ENCODE measurements at places on chromosomes 1 and 21.
A peak's percentile ranks its signal among the peaks of the same experiment; 100 is the strongest.

- DNase-seq, result peak; percentile 24
Measured at GRCh38 chr1:64841330-64842065, 96.6 kb downstream of the RAVER2 start.

- DNase-seq, result no peak
Measured at GRCh38 chr1:89938171-89939055, 56.5 kb upstream of the ZNF326 start.

DNA sequence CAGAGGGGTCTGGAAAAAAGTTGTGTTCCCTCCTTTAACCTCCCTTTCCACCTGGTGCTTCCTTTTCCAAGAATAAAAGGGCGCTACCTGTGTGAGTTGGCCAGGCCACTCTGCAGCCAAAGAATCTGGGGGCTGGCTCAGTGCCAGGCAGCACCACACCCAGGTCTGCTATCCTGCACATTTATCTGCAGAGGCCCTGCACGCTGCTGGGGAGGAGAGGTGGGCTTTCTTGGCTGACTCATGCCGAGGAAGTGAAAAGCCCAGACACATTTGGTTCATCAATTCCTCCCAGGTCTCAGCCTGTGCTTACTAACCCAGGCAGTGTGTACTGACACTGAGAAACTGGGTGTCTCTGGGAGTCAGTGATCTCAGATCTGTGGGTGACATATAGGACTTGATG, 79.8 kb upstream of the F3 start:
- DNase-seq, result peak; percentile 95

GRCh38 chr1:42759114-42759513, 7.7 kb downstream of the P3H1 start:
- DNase-seq, result no peak

DNA sequence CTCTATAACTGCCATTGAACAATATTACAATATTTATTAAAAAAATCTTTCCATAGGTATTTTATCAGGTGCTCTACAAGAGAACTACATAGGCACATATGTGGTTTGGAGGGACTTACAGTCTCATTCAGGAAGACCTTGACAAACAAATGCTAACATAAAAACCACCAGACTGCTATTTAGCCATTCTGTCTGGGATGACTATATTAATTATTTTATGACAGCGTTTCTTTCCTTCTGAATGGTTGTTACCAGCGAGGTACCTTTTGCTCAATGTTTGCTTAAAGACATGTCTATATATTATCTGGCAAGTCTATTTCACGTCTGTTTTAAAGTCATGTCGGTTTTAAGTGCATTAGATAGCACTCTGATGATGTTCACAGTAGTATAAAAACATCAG, 69.7 kb downstream of the RUNX1 start:
- no peak for DNase-seq

GRCh38 chr1:46379996-46380395, 14.1 kb upstream of the FAAH start:
- DNase-seq, result no peak

DNA sequence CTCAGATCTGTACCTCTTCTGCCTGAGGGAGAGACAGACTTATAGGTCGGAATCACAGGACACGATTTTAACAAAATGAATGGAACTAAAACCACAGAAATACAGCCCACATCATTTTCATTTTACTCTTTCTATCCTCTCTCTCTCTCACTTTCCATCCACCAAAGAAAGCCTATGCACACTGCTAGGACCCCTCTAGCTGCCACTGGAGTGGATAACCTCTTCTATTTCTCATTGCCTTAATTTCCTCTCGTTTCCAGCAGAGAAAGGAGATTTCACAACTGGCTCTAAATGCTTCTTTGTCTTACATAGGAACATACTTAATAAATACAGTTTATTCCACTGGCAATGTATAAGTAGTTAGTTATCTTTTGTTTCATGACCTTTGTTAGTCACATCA, 867.8 kb upstream of the ADGRL4 start:
- DNase-seq, result no peak

GRCh38 chr1:168483539-168483938, 60.3 kb downstream of the XCL2 start:
- DNase-seq, result peak; percentile 71

- DNase-seq, result no peak
Measured at GRCh38 chr1:42348498-42348897, 13.5 kb upstream of the FOXJ3 start.

DNA sequence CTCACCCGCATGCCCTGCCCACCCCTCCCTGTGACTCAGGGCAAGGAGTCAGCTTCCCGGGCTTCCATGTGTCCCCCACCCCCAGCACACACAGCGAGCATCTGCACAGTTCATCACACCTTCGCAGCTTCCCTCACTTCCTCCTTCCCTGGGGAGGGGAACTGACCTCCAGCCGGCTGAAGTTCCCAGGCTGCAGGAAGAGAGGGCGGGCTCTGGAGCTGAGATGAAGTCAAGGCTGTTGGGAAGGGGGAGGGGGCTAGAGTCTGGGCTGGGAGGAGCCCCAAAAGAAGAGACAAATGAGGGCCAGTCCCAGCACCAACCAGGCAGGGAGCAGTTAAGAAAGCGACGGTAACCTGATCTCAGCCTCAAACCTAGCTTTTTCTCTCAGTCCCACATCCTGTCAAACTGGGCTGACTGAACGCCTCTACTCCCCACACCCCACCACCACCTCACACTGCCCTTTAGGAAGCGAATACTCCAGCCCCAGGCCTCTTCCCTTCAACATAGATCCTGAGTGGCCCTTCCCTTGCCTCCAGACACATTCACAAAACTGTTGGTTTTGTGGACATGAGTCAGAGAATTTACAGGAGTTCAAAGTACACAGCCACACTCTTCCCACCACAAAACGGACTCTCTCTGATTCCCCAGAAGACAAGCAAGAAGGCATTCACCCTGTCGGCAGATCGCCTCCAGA, 1.8 kb downstream of the RHOC start:
- DNase-seq, result peak; percentile 98

DNA sequence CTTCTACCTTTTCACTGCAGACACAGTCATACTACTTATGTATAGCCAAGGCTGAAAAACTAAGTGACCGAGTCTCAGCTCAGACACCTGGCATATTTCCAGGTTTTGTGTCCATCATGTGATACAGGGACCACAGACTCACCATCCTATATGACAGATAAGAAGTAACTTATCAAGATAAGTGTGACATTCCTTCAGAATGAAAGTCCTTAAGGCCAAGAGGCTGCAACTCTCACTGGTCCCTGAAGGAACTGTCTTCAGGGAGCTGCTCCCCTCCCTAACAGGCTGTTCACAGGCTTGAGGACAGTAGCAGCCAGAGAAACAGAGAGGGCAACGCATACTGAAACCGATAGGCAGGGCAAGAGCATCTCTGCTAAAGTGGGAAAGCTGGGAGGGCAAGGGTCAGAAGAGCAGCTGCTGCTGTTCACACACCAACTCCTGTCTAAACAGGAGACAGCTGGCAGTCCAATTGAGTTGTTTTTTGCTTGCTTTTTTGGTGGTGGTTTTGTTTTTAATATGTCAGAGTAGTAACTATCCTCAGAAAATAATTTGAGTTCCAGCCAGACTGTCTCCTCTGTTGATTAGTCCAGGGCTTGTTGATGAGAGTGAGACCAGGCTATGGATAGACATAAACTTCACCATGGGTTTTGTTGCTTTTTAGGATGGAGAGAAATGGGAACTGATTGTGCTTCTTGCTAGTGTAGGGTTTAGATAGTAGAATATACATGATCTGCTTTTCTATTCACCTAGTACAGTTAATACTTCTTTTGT, 67.7 kb downstream of the MACF1 start:
- DNase-seq, result no peak

DNA sequence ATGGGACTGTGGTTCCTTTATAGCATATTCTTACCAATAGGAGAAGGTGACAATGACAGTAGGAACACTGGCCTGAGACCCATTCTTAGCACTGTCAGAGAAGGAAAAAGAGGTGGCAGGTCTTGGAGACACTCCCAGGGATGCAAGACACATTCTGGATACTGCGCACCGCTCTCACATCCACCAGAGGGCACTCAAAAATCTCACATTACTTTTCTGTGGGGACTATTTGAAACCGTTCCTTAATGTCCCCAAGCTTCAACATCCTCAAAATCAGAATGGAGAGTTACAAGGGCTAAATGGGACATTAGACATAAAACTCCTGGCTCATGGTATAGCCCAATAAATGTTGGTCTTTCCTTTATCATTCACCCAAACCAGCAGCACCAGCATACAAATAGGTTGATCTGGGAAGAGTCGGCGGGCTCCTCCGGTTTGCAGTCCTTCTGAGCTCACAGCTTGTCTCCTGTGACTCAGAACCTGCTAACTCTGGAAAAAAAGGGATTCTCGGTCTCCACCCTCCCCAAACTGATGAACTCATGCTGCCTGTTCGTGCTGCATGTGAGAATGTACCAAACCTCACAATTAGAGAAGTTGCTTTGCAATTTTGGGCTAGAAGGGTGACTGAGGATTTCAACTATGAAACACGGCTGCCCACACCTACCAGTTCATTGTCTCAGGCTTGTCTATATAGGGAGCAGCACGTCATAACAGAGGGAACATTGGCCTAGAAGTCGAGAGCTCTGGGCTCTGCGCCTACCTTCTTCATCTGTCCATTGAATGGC, 40.2 kb downstream of the IL12RB2 start:
- DNase-seq, result peak; percentile 85

GRCh38 chr1:42043811-42044210, 109.4 kb upstream of the GUCA2B start:
- no peak for DNase-seq

DNA sequence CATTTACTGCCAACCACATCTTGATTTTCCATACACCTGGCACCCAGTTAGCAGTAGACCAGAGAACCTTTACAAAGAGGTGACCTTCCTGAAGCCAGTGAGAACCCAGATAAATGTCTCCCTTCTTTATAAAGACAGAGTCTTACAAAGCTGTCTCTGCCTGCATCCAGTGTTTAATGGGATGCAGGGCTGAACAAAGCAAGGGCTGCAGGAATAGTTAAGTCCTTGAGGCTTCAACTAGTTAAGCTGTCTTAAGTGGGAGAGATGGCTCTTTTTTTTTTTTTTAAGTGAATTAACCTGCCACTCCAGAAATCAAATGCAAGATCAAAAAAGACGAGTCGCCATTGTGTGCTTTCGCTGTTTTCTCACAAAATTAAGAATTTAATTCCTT, 1.5 kb downstream of the AHCYL1 start:
- DNase-seq, result no peak

DNA sequence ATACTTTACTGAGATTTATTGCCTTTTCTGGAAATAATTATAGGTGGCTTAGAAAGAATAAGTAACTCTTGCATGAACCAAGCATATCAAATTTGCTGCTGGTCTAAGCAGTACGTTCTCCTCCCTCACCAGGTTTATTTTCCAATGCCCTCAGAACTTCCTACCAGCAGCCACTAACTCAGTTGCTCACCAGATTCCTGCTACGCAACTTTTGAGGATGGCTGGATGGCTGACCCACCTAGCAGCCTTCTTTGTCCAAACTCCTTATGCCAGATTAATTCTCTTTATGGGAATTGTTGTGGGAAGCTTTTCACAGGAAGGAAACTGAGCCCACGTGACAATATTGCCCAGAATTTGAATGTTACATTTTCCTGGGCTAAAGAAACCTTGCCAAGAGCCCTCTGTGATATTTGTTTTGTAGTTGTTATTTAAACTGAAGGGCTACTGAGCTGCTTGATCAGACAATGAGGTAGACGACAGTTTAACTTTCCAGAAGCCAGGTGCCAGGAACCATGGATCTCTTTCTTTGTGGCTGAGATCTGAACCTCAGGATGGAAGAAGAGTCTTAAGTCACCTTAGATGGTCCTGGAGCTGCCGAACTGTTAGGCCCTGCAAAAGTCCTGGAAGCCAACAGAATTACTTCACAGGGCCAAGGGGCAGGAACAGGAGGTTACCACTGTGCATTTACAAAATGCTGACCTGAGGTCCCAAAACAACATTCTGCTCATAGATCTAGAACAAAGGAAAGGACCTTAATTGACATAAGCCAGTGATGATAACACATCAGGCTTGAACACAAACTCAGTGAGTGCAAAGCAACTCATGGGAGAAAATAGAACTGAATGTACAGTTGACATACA, 85.5 kb upstream of the ATP1A1 start:
- no peak for DNase-seq

- no peak for DNase-seq
Measured at GRCh38 chr1:191592039-191592438, 566.2 kb upstream of the RGS18 start.
